NCI-H774 (cell line): ENCODE measurements at places on chromosomes 13 and 19.
A peak's percentile ranks its signal among the peaks of the same experiment; 100 is the strongest.

DNA sequence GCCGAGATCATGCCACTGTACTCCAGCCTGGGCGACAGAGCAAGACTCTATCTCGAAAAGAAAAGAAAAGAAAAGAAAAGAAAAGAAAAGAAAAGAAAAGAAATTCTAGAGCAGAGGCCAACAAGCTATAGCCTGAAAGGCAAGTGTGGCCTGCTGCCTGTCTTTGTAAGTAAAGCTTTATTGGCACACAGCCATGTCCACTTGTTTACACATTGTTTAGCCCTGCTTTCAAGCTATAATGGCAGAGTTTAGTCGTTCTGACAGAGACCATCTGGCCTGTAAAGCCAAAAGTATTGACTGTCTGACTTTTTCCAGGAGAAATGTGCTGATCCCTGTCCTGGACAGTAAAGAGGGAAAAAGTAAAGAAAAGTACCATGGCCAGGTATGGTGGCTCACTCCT, 18.3 kb downstream of the NWD1 start:
- DNase-seq, result peak; percentile 80

DNA sequence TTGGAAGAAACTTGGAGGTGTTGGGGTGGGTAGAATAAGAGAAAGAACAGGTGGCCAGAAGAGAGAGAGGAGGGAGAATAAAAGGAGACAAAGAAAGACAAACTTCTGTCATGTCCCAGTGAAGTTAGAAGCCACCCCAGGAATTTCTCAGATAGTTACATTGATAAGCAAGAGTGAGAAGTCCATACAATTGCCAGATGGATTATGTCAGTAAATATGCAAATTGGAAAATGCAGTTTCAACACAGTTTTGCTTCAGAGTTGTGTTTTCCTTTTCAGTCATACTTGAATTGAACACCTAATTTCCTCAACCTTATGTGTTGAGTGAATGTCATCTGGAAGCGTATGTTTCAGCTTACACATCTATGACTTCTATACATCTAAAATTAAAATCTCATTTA, 139.2 kb downstream of the RXFP2 start:
- no peak for DNase-seq

- DNase-seq, result no peak
These were observed 20.1 kb upstream of the CAMSAP3 start for GRCh38 chr19:7575434-7576040.

- DNase-seq, result no peak
These were observed 249.0 kb downstream of the LHFPL6 start for GRCh38 chr13:39353988-39354387.

DNA sequence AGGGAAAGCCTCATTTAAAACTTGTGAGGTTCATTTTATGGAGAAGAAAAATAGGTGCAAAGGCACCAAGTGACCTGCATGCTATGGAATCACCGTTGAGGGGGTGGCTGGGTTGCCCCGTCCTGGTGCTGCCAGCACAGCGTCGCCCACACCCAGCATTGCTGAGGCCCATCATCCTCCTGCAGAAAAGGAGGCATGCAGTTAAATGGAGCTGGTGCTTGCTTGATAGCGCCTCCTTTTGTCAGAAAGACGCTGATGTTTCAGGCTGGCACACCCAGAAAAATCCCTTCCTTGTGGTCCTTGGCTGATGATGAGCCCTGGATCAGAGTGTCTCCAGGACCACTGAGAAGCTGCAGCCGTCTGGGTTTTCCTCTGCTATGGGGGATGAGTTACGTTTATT, 36.9 kb downstream of the DHRS12 start:
- no peak for DNase-seq

DNA sequence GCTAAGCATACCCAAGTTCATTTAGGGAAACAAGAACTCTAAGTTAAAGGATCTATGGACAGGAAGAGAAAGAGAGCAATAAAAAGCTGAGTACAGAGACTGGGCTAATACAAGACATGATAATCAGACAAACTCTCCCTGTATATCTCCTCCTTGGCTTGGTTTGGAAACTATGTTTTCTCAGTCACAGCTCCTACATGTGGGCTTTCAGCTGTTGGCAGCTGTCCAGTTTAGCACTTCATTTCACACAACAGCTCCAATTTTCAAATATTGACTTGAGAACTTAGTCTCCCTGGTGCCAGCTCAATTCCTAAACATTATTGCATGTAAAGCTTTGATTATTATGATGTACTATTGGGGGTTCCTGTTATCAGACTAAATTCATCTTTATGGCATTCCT, 222.8 kb upstream of the OBI1 start:
- DNase-seq, result peak; percentile 5

DNA sequence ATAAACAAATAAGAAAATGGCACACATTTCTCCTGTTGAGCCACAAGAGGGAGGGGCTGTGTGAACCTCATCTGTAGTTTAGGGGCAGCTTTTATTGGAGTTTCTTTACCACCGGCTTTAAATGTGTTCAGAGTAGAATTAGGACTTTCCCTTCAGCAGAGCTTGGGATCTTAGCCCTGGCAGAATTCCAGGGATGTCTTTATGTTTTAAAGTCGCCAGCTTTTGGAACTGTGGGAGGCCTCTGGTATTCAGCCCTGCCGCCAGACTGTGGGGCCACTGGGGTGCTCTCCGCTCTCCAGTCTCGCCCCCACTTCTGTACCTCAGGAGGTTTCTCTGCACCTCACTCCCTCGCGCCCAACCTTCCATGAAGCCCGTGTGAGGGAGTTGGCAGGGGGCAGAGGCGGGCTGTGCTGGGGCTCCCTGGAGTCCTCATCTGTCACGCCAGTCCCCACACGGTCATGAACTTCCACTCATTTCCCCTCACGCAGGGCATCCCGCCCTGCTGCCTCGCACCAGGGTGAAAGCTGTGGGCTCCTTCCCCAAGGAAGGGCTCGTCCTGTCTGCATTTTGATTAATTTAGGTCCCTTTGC, 31.5 kb downstream of the CCDC8 start:
- no peak for DNase-seq

GRCh38 chr13:108816375-108816774, 187.0 kb downstream of the MYO16 start:
- DNase-seq, result no peak
